ENCODE measurements at places on chromosomes 16 and 17.

DNA sequence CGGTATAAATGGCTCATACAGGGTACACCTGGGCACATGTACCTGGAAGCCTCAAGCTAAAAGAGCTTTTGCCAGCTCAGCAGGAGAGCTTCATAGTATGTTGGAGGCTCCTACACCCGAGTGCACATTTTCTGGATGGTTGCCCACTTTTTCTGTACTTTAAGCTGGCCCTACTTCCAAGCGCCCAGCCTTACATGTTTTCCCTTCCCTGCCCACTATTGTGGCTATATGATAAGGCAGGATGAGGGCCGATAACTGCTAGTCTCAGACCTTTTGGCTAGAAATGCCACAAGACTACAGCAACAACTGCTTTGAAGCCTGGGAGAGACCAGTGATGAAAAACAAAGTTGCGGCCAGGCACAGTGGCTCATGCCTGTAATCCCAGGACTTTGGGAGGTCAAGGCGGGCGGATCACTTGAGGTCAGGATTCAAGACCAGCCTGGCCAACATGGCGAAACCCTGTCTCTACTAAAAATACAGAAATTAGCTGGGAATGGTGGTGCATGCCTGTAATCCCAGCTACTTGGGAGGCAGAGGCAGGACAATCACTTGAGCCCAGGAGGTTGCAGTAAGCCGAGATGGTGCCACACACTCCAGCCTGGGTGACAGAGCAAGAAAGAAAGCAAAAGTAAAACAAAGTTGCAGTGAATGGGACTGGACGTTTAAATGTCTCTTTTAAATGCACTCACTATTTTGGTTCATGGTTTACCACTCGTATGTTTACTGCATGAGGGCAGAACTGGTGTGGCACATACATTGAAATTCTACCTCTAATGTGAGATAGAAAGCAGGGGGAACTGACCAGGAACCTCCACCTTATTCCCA, 14.2 kb upstream of the MARCHF10 start:
- DNase-seq, result no peak

DNA sequence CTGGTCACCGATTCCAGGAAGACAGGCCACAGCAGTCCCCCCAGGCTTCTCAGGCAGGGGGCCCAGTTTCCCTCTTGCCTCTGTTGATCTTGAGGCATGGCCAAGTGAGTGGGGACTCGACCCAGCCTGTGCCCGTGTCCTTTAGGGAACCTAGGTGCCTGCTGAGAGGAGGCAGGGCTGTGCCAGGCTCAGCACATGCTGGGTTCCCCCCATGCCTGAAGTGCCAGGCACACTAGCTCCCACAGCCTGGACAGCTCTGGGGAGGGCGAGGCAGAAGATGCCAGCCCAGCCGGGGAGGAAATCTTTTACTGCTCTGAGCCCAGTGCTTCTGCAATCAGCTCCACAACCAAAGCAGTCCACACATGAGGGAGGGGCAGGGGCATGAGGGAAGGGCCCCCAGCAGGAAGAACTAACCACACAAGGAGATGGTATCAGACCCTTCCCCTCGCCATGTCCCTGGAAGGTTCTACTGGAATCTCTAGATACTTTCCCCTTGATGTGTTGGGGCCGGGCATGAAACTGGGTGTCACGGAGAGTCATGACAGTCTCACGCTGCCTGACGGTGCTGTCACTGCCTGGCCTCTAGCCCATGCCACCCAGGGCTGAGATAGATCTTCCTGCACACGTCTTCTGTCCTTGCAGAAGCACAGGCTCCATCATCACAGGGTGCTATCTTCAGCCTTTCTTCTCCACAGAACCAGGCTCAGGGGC, 25.5 kb downstream of the MYO18A start:
- no peak for DNase-seq

DNA sequence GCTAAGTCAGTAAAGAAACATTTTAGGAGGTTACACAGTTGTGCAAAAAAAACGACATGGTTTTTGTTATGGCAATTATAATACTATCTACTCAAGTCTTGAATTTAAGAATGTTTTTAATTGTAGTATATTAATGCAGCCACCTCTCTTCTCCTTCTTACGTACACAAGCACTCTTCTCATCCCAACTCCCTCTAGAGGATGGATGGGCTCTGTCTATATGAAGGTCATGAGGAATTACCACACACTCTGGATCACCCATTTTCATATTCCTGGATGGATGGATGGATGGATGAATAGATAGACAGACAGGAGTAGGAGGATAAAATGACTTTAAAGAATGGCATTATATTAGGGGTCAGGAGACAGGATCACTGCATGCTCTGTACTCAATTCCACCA, 120.0 kb downstream of the PHKB start:
- no peak for DNase-seq

GRCh38 chr17:10798332-10798749, 5.6 kb downstream of the TMEM238L start:
- DNase-seq, result no peak

- no peak for DNase-seq
These were observed 20.0 kb downstream of the C1QTNF1 start for GRCh38 chr17:79043931-79044320.

DNA sequence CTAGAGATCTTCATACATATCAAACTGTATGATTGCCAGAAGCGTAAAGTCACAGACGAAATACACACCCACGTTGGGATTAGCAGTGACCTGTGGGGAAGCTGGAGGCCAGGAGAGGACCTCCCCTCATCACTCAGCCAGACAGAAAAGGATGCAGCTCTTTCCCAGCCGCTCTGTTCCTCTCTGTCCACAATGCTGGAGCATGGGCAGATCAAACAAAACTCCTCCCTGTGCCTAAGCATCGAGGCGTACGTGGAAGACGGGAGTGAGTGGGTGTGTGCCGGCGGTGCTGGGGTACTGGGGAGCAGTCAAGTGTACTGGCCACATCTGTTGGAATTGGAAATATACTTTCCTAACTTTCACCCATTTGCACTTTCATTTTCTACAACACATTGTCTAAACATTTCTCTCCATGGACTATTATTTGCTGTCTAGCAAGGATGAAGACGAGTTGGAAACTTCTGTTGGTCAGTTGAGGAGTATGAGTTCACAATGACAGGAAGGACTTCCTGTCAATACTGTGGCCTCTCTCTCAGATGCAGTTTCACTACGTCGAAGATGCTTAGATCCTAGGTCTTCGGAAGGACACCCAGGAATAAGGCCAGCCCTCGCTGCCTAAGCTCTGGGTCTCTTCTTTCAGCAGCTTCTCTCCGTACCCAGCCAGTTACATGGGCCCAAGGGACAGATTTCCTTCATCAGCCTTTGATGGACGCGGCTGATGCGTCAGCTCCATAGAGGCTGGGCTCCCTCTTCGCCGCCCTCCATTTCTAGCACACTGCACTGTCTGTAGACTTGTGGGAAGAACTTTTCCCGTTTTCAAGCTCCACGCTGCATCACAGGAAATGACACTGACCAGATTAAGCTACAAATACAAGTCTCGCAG, 30.6 kb upstream of the ENDOV start:
- DNase-seq, result no peak

DNA sequence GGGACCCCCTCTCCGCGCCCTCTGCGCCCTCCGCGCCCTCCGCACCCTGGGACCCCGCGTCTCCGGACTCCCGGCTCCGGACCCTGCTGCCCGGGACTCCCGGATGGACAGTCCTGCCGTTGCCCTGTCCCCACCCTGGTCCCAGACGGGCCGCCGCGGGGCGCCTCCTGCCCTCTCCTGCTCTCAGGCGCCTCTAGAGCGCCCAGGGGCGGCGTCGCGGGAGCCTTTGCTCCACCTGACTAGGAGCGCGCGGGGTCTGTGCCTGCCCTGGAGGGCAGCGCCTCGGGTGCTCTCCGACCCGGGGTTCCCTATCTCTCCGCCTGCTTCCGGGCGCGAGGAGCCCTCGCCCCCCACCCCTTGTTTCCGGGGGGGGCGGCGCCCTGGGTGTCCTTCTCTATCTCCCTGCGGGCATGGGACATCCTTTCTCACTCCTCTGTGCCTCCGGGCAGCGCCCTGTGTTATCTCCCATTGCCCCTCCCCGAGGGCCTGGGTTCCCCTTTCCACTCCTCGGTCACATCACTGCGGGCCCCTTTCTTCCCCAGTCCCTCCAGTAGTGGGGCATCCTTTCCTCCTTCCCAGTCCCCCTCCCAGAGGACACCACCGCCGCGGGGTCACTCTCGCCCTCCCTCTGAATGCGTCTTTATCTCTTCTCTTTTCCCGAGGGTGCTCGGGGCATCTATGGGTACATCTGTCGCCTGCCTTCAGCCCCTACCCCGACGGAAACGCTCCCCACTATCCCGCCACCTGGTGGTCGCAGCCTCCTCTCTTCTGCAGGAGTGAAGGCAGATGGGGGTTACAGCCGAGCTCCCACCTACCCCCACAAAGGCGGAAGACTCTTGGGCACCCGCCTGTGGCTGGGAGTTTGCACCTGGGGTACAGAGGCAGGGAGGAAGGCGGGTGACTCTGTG, 875 bp downstream of the PRKCB start:
- no peak for DNase-seq

DNA sequence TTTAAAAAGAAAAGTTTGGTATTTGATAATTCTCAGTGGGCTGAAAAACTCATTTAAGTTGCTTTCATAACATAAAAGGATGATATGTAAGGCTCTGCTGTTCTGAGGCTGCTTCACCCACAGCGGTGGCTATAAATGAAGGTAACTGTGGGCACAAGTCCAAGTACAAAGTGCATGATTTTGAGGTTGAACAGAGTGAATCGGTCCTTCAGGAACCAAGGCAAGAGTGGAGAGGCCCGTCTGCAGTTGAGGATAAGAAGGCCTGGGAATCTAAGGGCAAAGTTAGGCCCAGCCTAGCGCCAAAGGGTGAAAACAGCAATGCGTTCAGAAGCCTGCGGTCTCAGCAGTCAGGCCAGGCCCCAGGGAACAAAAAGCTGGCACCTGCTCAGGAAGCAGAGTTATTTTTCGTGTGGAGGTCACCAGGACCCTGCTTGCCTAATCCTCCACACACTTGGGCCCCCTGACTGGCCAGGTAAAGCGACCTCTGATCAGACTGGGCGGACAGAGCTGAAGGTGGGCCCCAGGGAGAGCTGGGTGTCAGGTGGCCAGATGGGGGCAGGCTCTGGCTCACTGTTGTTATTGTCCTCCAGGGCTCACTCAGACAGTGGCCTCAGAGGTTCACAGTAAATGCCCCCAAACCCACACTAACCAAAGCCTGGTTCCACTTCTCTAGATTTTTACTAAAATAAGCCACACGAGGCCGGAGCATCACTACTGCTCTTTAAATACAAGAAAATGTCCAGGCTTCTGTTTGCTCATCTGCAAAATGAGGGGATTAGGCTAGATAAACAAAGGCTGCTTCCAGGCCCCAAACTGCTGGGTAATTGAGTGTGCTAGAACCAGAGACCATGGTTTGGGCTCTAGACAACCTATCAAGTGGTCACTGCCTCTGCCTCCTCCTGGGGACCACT, 46.5 kb downstream of the TEX2 start:
- DNase-seq, result no peak

GRCh38 chr16:70728150-70728549, 42.3 kb upstream of the MTSS2 start:
- no peak for DNase-seq

DNA sequence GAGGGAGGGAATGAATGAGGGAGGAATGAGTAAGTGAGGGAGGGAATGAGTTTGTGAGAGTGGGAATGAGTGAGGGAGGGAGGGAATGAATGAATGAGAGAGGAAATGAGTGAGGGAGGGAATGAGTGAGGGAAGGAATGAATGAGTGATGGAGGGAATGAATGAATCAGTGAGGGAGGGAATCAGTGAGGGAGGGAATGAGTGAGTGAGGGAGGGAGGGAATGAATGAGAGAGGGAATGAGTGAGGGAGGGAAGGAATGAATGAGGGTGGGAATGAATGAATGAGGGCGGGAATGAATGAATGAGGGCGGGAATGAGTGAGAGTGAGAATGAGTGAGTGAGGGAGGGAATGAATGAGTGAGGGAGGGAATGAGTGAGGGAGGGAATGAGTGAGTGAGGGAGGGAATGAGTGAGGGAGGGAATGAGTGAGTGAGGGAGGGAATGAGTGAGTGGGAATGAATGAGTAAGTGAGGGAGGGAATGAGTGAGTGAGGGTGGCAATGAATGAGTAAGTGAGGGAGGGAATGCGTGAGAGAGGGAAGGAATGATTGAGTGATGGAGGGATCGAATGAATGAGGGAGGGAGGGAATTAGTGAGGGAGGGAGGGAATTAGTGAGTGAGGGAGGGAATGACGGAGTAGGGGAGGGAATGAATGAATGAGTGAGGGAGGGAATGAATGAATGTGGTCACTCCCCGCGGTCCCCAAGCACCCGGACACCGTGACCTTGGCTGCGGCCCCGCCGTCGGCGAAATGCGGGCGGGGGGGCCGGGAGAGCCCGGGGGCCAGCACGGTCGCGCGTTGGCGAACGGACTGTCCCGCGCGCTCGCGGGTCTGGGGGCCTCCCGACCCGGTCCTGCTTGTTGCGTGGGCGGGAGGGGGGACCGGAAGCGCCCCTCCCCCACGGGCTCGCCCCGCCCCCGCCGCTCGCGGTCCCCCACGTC, 1.1 kb upstream of the UBE2I start:
- DNase-seq, result peak; percentile 40

DNA sequence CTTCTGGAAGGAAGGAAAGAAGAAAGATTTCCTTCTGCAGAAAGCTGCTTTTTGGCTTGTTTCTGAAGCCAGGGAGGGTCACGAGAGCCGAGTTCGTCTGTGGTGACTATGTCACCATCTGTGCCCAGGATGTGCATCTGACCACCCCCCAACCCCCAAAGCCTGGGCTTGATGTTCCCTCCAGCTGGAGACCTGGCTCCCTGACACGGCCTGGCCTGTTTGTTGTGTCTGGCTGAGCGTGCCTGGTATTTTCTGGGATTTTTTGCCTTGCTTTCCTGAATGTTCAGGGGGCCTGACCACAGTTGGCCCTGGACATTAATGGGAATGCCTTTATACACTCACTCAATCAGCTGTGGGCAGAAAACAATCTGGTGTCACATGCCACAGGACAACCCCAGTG, 38.9 kb downstream of the LGALS9 start:
- DNase-seq, result no peak

DNA sequence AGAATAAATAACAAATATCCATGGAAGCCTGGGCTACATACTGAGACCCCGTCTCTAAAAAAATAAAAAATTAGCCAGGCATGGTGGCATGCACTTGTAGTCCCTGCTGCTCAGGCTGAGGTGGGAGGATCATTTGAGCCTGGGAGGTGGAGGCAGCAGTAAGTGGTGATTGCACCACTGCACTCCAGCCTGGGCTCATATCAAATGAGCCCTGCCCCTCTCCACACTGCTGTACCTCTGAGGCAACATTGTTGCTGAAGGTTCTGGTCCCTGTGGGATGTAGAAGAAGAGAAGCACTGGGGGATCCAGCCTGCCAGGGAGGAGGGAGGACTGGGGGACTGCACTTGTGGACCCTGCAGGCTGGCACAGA, 11.4 kb upstream of the ARHGAP23 start:
- DNase-seq, result no peak

GRCh38 chr16:86321491-86321890, 188.8 kb upstream of the FOXF1 start:
- DNase-seq, result no peak

GRCh38 chr17:76122431-76123190, 18.4 kb downstream of the FOXJ1 start:
- DNase-seq, result no peak
